Immature natural killer cell (primary cell): ENCODE measurements at places on chromosomes 11 and 22. TPM values are rescaled to one million over a fixed set of nuclear protein-coding genes. Genes with fewer than 3 reads are reported as not detected.

- no peak for DNase-seq
- H3K36me3 ChIP-seq: no peaks in the 10 kb centered on the region
- H3K27ac ChIP-seq: no peak overlapping the region
- H3K4me3 ChIP-seq: no peak overlapping the region
- H3K4me1 ChIP-seq: no peaks in the 10 kb centered on the region
These were observed 90.8 kb downstream of the ABTB2 start for GRCh38 chr11:34267013-34267412.

BTBD18 gene
- polyA plus RNA-seq: 0.12 TPM

EHF gene
- polyA plus RNA-seq: not detected

DNA sequence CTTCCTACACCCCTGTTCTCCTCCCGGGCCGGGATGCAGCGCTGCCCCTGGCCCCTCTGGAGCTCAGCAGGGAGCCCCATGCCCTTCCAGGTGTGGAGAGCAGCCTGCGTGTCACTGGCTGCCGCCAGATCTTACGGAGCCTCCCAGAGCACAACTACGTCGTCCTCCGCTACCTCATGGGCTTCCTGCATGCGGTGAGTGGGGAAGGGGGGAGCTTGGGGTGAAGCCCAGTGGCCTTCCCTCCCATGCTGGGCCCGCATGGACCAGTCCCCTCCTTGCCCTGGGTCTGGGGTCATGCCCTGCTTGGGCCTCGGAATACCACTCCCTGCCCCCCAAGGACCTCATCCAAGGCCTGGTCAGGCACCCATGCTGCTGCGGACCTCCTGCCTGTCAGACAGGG, 107.3 kb downstream of the ARHGAP8 start:
- H3K4me3 ChIP-seq: no peak overlapping the region
- no peak for DNase-seq
- H3K27me3 ChIP-seq: no peaks in the 10 kb centered on the region
- H3K27ac ChIP-seq: no peak overlapping the region
- peaks cover 4% of the 10 kb centered on the region for H3K36me3 ChIP-seq
- no peaks in the 10 kb centered on the region for H3K4me1 ChIP-seq

DNA sequence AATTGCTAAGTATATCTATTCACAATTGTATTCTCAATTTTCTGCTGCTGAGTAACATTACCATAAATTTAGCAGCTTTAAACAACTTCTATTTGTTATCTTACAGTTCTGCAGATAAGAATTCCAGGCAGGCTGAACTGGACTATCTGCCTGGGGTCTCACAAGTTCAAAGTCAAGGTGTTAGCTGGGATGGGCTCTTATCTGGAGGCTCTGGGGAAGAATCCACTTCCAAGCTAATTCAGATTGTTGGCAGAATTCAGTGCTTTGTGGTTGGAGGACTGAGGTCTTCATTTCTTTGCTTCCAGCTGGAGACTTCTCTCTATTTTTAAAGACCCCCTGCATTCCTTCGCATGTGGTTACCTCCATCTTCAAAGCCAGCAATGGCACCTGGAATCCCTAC, 329.9 kb upstream of the ISX start:
- no peaks in the 10 kb centered on the region for H3K4me1 ChIP-seq
- no peak for DNase-seq
- no peak overlapping the region for H3K27ac ChIP-seq
- H3K36me3 ChIP-seq: no peaks in the 10 kb centered on the region

- DNase-seq: no peak
- peaks cover 19% of the 10 kb centered on the region for H3K27me3 ChIP-seq
- H3K27ac ChIP-seq: no peak overlapping the region
- H3K4me1 ChIP-seq: peaks cover 21% of the 10 kb centered on the region
- no peaks in the 10 kb centered on the region for H3K36me3 ChIP-seq
These were observed 45.2 kb downstream of the RASSF10 start for GRCh38 chr11:13054278-13054677.

TCN1 gene
- not detected for polyA plus RNA-seq

- no peaks in the 10 kb centered on the region for H3K27me3 ChIP-seq
- no peaks in the 10 kb centered on the region for H3K4me1 ChIP-seq
- no peaks in the 10 kb centered on the region for H3K36me3 ChIP-seq
- no peak overlapping the region for H3K27ac ChIP-seq
- no peak for DNase-seq
These were observed 10.6 kb downstream of the PLET1 start for GRCh38 chr11:112249871-112250610.

- DNase-seq: no peak
- H3K27me3 ChIP-seq: peaks cover 11% of the 10 kb centered on the region
- H3K4me3 ChIP-seq: no peak overlapping the region
- H3K4me1 ChIP-seq: peaks cover 11% of the 10 kb centered on the region
- no peak overlapping the region for H3K27ac ChIP-seq
These were observed 63.1 kb downstream of the ARHGEF12 start for GRCh38 chr11:120399307-120399706.
